T-helper 2 cell (primary cell): ENCODE measurements at places on chromosomes 2 and 18.

DNA sequence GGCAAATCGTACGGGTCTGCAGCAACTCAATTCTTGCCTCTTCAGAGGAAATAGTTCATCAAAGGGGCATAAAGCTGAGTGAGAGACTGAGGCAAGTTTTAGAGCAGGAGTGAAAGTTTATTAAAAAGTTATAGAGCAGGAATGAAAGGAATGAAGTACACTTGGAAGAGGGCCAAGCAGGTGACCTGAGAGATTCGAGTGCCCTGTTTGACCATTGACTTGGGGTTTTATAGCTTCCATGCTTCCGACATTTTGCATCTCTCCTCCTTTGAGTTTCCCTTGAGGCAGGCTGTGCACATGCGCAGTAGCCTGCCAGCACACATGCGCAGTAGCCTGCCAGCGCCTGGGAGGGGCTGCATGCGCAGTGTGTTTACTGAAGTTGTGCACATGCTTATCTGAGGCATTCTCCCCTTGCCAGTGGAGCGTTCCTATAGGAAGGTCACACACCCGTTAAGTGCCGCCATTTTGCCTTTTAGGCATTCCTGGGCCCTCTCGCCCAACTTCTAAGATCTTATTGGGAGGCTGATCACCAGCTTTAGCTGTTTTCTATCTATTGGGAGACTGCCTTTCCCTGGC is 265.5 kb upstream of the MGAT5 start:
- no peak for DNase-seq

GRCh38 chr2:33496150-33496549 is 19.7 kb downstream of the RASGRP3 start:
- DNase-seq: no peak

- no peak for DNase-seq
Measured at GRCh38 chr2:95388856-95389244, 13.7 kb upstream of the FAHD2A start.

DNA sequence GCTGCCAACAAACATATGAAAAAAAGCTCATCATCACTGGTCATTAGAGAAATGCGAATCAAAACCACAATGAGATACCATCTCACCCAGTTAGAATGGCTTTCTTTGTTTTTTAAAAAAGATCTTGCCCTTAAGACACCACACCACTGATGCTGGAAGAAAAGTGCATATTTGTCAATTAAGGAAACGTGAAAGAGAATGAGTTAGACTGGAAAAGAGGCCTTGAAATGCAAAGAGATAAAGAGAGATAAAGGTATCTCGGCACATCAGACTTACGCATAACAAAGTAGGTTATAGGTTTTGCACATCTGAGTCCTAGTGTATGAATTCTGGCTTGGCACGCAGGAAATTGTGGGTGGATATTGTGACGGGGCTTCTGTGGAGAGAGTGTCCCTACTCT is 149.5 kb downstream of the MTX2 start:
- no peak for DNase-seq

- no peak for DNase-seq
Measured at GRCh38 chr2:50614056-50614455, 417.9 kb downstream of the NRXN1 start.

DNA sequence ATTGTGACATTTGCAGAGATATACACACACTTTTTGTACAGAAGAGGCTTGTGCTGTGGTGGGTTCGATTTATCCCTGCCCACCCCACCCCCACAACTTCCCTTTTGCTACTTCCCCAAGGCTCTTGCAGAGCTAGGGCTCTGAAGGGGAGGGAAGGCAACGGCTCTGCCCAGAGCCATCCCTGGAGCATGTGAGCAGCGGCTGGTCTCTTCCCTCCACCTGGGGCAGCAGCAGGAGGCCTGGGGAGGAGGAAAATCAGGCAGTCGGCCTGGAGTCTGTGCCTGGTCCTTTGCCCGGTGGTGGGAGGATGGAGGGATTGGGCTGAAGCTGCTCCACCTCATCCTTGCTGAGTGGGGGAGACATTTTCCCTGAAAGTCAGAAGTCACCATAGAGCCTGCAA is 40.0 kb downstream of the STEAP3 start:
- no peak for DNase-seq

DNA sequence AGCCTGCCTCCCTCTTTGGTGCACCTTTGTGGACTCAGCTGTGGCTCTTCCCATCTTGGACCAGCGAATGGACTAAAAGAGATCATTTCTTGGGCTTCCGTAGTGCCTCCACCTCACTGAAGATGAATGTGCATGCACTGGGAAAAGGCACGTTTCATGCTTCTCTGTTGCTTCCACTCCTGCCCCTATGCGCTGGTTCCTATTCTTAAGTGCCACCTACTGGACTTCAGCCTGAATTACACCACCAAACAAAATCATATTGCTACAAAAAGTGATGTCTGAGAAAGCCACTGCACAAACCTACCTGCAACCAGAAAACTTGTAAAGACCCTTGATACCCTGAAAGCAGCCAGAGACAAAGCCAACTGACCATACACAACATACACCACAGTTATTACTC is 695.6 kb downstream of the TSN start:
- no peak for DNase-seq

- DNase-seq: no peak
Measured at GRCh38 chr2:202716953-202717597, 82.3 kb downstream of the FAM117B start.

- no peak for DNase-seq
Measured at GRCh38 chr2:3034856-3035255, 342.8 kb downstream of the EIPR1 start.

DNA sequence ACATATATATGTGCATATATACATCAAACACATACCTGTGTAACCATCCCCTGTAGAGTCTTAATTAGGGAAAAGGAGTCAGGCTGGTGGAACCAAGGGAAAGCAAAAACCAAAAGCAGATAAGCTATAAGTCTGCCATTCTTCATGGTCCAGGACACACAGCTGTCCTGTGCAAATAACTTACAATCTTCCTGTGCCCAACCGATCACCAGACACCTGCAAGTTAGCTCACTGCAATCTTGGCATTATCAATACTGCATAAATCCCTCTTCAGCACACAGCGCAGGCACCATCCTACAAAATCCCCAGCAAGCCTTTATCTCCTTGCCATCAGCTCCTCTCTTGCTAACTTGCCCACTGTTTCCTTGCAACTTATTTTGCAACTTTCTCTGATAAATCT is 60.8 kb upstream of the DYNAP start:
- no peak for DNase-seq

DNA sequence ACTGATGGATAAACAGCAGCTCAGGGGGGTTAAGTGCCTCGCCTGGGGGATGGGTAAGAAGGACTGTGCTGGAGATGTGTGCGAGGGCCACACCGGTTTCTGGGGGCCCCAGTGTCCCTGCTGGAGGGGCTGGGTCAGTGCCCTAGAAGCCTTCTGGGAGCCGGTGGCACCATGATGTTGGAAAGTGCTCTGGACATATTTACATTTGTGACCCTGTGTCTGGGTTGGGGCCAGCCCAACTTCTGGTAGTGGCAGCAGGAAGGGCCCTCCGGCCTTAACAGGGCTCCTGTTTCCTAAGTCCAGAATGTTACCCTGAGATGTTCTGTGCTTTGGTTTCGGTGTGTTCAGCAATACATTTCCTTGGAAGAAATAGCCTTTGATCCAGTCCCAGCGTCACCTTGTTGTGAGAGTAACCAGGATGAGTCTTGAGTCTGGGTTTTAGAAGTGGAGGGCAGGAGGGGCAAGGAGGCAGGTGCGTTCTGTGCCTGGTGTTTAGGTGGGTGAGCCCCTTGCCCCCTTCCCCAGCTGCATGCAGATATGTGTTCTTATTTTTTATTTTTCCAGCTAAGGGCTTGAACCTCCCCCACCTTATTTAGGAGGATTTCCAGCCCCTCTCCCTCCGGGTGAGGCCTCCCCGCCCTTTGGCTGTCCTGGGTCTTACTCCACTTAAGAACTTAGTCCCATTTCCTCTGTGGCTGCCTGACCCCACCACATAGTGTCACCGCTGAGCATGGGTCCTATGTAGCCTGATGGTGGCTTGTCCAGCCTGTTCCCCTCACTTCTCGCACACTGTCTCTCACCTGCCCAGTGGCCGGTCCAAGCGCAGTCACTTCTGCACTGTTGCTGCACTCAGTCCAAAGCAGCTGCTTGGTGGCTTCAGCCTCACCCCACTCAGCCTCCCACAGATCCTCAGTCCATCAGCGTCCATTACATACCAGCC is 132.7 kb upstream of the HS6ST1 start:
- no peak for DNase-seq

GRCh38 chr2:241834527-241835210 is 24.0 kb downstream of the PDCD1 start:
- no peak for DNase-seq

GRCh38 chr2:11290713-11291112 is 53.7 kb downstream of the ROCK2 start:
- no peak for DNase-seq

GRCh38 chr18:37422116-37422515 is 143.5 kb downstream of the CELF4 start:
- no peak for DNase-seq

GRCh38 chr18:53534203-53534602 is 690.3 kb downstream of the MBD2 start:
- no peak for DNase-seq

DNA sequence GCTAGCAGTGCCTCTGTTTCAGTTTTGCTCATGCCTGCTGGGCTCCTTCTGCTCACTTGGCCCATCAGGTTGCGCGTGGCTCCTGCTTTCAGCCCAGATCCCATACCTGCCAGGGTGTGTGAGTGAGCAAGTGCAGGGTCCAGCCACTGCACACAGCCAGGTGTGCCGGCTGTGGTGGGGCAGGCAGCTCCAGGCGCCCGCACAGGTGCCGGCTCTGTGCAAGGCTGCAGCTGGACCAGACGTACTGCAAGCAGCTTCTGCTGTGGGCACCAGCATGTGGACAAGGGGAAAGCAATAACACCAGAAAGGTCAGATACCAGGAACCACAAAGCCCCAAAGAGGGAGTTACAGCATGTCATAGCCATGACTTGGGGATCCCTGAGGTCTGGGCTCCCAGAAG is 5.6 kb upstream of the PCARE start:
- DNase-seq: no peak

GRCh38 chr2:223169830-223170605 is 118.0 kb downstream of the KCNE4 start:
- DNase-seq: no peak

DNA sequence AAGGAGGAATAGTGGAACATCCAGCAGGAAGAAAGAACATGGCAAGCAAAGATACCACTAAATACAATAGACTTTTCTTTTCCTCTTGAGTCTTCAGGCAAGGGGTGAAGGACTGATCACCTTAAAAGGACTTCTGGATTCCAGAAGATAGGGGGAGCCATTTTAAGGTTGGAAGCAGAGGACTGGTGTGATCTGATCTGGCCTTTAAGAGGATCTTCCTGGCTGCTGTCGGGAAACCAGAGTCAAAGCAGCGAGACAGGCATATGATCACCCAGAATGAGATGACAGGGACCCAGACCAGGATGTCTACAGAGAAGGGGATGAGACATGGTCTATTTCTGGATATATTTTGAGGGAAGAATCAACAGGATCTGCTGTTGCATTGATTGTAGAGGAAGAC is 558.0 kb downstream of the STK39 start:
- no peak for DNase-seq

DNA sequence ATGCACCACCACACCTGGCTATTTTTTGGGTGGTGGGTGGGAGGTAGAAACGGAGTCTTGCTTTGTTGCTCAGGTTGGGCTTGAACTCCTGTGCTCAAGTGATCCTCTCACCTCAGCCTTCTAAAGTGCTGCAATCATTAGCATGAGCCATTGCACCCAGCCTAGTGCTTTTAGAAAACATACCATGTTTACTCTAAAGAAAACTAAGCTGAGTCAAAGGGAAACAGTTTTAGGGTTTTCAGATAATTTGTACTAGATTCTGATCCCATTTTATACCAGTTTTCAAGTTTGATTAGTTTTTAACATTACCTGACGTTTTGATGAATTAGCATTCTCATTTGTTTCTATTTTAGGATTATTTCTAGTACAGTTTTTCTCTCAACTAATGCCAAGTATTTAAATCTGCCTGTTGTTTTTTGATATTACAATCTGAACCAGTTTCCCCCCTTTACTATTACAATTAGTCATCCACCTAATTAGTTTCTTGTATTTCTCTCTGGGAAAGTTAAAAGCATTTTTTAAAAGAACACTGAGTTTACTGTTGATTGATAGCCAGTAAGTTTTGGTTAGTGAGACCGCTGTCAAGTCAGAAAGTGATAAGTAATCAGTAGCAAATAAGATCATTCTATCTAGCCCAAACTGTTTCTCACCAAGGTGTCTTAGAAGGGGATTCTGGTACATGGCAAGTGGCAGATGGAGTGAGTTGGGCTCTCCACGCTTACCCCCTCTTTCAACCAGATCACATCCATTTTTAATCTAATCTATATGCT is 24.2 kb upstream of the TBR1 start:
- DNase-seq: peak; percentile 72

DNA sequence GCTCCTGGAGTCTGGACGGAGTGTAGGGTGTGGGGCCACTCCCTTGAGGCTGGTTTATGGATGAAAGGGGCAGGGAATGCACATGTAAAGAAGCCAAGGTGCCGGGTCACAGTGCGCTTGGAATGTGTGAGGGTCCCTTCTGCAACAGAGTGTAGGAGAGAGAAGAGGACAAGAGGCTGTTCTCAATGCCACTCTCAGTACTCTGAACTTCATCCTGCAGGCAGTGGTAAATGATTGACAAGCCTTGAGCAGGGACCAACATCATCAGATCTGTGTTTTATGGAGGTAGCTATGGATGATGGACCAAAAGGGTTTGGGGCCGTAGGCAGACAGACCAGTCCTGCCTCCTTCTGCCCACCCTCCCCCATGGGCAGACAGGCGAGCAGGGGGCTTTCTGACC is 7.2 kb upstream of the ALKAL2 start:
- no peak for DNase-seq

- no peak for DNase-seq
Measured at GRCh38 chr2:48235076-48235475, 294.9 kb upstream of the STON1 start.

DNA sequence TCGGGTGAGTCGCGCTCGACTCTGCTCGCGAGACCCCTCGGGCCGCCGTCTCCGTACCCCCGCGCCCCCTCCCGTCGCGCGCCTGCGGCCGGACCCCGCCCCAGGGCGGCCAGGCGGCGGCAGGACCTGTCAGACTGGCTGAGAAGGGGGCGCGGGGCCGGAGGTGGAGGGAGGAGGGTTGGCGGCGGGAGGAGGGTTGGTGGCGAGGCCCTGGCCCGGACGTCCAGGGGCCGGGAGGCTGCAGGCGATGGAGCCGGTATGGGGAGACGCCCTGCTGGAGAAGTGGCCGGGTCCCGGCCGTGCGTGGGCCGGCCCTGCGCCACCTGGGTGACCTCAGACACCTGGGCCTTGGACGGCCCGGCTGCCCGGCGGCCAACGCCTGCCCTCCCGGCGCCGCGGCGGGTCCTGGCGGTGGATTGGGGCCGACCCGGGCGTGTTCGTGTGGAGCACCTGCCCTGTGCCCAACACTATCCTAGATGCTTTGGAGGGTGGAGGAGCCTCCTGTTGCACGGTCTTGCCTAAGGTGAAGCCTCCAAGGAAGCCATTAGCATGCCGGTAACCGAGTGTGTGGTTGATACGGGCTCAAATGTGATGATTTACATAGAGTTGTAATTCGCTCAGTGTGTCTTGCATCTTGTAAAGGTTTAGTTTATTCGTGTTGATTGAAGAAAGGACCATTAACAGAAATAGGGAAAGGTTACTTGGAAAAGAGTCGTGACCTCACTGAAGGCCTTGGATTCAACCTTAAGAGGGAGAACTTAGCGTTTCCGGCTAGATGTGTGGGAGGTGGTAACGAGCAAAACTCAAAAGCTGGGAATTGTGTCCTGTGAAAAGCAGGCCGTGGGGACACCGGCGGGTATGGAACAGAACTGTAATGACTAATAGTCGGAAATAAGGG is 550 bp downstream of the MYL12B start:
- peak; percentile 39 for DNase-seq

GRCh38 chr2:203909261-203909967 is 27.1 kb upstream of the ICOS start:
- DNase-seq: no peak
